RCC 7860 (cell line): ENCODE measurements at places on chromosomes 16 and 17.

- no peak for DNase-seq
These were observed 3.4 kb upstream of the CARD14 start for GRCh38 chr17:80166446-80166845.

DNA sequence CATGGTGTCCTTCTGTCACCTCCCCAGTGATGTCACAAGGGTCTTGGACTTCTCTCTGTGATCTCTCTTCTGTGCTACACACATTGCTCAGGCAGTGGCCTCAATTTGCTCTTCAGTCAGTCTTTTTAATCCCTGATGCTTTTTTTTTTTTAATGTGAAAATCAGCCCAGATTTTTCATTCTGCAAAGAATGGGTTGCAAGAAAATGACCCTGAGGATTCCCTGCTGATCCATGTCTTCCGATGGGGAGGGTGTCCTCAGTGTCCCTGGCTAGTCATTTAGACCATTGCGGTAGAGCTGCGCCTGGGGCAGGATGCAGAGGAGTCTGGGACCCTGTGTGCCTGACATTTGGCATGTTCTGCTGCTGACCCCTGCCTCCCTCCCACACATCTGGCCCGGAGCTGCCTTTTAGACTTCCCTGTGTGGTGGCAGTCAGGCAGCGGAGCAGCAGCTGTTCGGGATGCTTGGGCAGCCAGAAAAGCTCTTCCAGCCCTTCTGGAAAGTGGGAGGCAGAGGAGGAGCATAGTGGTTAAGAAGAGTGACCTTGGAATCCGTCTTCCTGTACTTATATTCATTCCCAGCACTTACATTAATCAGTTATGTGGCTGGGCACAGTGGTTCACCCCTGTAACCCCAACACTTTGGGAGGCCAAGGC is 12.3 kb downstream of the GPT2 start:
- DNase-seq = no peak

DNA sequence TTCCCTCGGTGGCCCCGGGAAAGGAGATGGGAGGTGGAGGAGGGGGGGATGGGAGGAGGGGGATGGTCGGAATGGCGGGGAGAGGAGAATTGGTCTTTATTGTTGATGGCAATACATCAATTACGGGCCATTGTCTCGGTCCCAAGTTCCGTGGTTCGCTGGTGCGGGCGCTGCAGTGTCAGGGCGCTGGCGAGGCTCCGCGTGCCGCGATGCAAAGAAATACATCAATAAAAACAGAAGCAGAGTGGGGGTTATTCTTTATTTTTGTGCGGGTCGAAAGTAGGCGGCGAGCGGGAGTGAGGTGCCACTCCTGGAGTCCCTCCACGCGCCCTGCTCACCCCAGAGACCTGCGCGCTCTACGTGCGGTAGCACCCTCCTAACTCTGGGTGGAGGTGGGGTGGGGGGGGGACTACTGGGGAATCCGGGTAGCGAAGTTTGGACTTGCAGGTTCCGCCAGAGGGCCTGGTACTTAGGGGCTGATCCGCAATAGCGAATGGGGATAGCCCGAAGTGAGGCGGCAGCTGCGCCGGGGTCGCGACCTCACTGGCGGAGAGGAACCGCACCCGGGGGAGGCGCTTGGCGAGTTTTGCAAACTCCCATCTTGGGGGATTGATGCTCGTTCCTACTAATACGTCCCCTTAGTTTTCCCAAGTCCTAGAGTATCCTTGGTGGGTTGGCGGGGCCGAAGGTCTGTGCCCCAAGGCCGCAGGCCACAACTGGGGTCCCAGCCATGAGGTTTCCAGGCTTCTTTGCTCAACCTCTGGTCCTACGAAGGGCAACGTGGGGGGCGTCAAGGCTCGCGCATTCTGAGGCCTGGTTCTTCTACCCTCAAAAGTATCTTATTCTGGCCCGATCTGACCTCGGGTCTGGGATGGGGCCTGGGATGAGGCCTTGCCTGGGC is 3.5 kb upstream of the SALL1 start:
- DNase-seq = no peak

DNA sequence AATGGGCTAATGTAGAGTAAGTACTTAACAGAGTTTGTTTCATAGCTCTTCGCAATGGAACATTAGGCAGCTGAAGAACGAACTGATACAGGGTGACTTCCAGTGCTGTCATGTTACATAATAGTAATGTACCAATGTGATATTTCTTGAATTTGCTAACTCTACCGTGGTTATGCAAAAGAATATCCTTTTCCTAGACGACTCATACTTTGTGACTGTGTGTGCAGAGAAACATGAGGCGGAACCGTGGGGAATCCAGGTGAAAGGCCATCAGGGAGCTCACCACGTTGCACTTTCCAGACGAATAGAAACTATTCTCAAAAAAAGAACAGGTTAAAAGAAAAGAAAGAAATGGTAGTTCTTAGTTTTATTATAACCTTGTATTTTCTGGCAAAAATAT is 13.2 kb downstream of the NOB1 start:
- DNase-seq = peak; percentile 40
